ENCODE measurements at places on chromosomes 12 and 14.

GRCh38 chr14:101558739-101559240, 2.5 kb upstream of the DIO3 start:
- no peak for DNase-seq

GRCh38 chr12:115716551-115716950, 560.9 kb downstream of the MED13L start:
- DNase-seq = no peak

- DNase-seq = no peak
Measured at GRCh38 chr12:120721866-120722265, 3.8 kb upstream of the ACADS start.

DNA sequence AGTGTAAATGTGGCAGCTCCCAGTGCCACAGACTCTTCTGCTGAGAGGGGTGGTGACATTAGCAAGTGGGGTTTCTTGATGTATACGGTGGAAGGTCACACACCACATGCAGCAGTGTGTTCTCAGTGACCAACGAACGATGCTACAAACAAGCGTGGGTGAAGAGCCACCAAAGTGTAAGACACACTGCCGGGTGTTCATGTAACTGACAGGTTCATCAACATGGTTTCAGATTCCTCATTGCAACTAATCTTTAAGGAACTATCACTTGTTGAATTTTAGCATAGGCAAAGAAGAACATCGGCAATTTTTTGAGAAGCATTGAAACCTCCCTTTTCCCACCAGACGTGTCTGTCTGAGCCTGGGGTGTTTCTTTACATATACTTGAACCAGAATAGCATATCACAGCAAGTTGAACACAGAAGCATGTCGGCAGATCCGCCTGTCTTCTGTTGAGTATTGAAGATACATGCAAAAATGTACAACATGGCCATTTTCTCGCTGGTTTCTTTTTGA, 58.8 kb downstream of the PPP2R5C start:
- DNase-seq = no peak

DNA sequence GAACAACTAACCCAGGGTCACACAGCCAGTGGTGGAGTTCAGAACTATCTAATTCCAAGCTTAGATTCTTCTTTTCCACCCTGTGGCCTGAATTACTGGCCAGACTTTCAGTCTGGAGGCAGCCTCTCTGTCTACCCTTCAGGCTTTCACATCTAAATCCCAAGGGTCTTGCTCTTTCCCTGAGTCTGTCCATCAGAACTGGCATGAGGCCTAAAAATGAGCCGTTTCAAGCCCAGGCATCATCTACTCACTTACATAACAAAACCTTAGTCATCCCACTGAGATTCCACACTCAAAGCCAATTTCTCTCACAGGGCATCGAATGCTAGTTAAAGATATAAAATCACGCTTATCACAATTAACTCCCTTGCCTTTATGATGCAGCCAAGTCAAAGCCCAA, 1.3 kb upstream of the PTGDR start:
- DNase-seq = no peak

GRCh38 chr14:102497998-102498677, 11.4 kb downstream of the ANKRD9 start:
- DNase-seq = no peak

DNA sequence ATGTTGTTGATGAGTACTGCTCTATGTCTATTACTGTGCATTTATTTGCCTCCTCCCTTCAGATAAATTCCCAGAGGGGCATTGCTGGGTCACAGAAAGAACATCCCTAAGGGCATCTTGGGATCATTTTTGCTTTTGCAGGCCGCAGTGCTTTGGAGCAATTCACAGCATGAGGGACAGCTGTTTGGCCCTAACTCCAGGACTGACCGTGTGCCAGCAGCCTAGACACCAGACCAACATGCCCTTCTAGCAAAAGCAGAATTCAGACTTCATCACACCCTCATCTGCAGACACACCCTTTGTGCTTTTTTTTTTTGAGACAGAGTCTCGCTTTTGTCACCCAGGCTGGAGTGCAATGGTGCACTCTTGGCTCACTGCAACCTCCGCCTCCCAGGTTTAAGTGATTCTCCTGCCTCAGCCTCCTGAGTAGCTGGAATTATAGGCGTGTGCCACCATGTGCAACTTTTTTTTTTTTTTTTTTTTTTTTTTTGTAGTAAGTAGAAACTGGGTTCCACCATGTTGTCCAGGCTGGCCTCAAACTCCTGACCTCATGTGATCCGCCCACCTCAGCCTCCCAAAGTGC, 31.0 kb downstream of the RNF34 start:
- DNase-seq = no peak

- no peak for DNase-seq
Measured at GRCh38 chr14:31781578-31781977, 220.4 kb downstream of the NUBPL start.

DNA sequence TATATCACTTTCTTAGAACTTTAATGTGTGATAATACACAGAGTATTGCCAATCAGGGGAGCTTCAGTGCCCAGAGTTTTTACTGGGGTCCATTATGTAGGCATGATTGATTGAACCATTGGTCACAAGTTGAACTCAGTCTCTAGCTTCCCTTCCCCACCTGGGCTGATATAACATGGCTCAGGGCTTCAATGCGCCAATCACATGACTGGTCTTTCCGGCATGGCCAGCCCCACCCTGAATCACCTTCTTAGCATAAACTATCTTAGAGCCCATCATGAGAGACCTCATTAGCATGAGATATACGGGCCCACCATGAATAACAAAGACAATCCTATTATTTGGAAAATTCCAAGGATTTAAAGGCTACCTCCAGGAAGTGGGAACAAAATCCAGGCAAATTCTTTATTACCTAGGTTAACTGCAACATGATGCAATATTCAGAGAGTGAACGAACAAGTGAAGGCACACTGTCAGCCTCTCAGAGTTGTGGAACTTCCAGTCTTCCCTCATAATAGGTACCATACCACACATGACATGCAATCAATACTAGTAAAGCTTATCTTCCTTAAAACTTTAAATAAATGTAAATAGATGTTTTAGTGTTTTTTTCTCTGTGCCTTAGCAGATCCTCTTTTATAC, 3.2 kb upstream of the CLEC4A start:
- DNase-seq = no peak

DNA sequence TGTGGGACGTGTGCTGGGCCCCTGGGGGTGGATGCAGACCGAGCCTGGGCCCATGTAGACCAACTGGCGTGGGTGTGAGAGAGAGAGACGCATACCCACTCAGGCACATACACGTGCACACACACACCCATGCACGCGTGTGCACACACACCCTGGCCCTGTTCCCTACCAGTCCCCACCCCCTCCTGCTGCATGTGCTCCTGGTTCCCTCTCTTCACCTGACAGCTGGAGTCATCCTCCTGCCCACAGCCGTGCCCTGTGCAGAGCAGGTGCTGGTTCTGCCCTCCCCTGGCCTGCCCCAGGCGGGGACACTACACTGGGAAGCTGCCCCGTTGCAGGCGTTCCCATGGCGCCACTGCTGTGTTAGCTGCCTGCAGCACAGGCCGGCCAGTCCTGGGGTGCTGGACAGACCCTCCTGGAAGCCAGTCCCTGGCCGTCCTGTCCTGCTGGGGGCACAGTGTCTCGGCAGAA, 18.5 kb downstream of the PACS2 start:
- no peak for DNase-seq

DNA sequence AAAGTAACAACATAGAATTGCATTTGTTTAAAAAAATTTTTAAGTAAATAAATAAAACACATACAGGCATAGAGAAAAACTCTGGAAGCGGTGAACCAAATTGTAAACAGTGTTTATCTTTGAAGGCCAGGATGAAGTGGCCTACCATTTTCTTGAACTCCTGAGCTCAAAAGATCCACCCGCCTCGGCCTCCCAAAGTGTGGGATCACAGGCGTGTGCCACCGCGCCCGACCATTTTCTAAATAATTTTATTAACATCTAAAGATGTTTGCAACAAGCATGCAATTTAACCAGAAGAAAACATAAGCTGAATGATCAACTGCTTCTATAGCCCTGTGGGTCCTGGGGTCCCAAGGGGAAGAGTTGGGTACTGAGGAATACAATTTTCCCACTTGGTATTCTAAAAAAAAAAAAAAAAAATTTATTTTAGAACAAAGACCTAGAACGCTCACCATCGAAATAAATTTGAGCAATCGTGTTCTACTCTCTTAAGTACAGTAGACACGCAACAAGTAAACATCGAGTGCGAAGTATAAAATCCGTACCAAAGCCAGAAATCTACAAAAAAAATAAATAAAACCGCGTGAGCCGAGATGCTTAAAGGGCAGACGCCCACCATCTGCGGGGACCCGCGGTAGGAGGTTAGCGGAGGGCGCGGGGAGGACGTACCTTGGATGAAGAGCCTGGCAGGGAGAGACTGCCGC, 484 bp downstream of the MIS18BP1 start:
- peak; percentile 32 for DNase-seq

GRCh38 chr12:93868771-93869170, 191.6 kb downstream of the CRADD start:
- no peak for DNase-seq

- DNase-seq = no peak
Measured at GRCh38 chr14:83071888-83072501, 1538.3 kb upstream of the SEL1L start.

DNA sequence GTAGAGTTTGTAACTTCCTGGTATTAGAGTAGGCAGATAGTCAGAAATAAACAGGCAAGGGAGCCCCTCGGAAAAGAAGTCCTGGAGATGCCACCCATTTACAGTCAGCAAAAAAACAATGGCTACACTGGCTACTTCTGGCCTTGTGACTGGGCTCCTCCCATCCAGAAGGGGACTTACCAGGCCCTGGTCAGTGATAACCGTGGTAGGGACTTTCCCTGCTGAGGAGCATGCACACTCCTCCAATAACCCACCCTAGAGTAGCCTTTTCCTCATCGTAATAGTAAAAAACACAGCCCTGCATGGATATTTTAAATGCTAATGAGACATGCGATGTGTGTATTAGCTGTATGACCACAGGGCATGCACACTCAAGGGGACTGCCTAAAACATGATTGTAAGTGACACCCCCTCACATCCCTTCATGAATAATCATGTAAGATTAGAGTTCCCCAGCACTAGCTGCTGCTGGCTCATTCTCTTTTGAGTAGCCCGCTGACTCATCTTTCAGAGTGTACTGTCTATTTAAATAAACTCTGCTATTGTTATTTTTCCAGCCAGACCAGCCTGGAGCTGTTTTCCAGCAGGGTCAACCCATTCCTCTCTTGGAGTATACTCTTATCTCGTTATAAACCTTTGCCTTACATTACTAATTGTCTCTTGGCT, 413.8 kb upstream of the TMTC1 start:
- DNase-seq = no peak

- no peak for DNase-seq
Measured at GRCh38 chr12:40693207-40693821, 1.1 kb downstream of the CNTN1 start.

GRCh38 chr12:130646716-130647370, 69.3 kb downstream of the RIMBP2 start:
- DNase-seq = no peak

DNA sequence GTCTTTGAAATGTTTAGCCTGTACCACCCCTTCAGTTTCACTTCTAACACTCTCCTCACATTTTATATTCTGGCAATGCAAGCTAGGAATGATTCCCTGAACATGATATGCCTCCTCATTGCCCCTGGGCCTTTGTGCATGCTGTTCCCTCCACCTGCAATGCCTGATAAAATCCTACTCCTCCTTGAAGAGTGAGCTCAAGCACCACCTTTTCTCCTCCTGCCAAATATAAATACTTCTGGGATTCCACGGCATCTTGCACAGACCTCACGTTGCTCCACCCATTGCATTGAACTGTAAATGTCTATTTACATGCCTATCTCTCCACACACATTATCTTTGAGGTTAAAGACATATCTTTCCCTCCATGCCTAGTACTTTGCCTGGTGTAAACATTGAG, 21.1 kb downstream of the NKX2-1 start:
- no peak for DNase-seq

DNA sequence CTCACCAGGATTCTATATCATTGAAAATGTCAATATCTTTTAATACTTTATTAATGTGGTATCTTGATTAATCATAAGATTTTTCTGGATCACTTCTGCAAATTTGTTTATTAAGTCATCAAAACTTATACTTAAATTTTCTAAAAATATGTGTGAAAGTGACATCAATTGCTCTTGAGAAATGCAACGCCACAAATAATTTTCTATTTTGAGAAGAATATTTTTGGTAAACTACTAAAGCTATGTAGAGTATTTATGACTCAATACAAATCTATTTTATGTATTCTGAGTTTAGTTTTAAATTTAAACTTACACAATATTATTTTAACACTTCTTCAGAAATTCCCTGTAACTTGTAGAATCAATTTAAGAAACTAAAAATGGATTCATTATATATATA, 263.3 kb downstream of the RASSF9 start:
- no peak for DNase-seq

DNA sequence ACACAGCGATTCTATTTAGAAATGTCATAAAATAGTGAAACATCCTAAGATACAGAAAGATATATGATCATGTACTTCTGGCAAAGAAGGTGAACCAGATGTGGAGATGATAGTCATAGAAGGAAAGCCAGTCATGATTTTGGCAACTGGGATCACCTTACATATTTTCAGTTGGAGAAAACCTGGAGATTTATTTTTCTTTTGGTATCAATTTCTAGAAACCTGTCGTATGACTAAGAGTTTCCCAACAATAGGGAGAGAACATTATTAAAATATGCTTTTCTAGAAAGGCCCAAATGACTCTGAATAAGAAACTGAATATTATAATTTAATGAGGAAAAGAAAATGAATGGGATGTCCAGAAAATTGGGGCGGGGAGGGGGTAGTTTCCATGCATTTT, 396.4 kb downstream of the ZFP36L1 start:
- no peak for DNase-seq

DNA sequence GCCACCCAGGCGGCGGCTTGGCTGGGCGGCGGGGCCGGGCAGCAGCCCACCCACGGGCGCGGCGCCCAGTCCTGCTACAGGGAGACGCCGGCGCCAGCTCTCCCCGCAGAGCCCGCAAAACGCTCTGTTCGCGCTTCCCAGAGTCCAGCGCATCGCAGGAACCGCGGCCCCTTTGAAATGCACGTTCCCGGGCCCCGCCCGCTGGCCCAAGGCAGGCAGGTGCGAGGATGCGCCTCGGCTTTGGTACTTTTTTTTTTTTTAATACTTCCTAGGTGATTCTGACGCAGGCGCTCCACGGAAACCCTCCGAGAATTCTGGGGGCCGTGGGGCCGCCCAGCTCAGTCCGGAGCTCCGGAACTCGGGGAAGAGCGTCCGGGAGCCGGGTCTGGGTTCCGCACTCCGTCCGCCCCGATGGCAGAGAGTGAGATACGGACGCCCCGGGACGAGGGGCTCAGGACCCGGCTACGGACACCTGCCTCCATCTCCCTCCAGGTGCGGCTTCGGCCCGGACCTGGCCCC, 483 bp downstream of the POC1B start:
- peak; percentile 51 for DNase-seq

GRCh38 chr12:62873116-62873825, 61.7 kb downstream of the PPM1H start:
- no peak for DNase-seq
